ENCODE measurements at places on chromosomes 3 and 15. TPM values are rescaled to one million over a fixed set of nuclear protein-coding genes. Genes with fewer than 3 reads are reported as not detected.

KCNAB1 gene
- 12.2 TPM for total RNA-seq

NFKBIZ gene
- 225 TPM for total RNA-seq

- H3K36me3 ChIP-seq, result no peaks in the 10 kb centered on the region
- no peak for DNase-seq
- H3K27ac ChIP-seq, result no peak overlapping the region
- H3K4me3 ChIP-seq, result no peak overlapping the region
These were observed 4.9 kb upstream of the MYZAP start for GRCh38 chr15:57586661-57587424.

- DNase-seq, result no peak
- no peak overlapping the region for H3K27ac ChIP-seq
- no peaks in the 10 kb centered on the region for H3K27me3 ChIP-seq
- no peaks in the 10 kb centered on the region for H3K36me3 ChIP-seq
- H3K4me3 ChIP-seq, result peak overlapping the region; percentile 98
These were observed 2.9 kb downstream of the CTNNB1 start for GRCh38 chr3:41202075-41202833.

DNA sequence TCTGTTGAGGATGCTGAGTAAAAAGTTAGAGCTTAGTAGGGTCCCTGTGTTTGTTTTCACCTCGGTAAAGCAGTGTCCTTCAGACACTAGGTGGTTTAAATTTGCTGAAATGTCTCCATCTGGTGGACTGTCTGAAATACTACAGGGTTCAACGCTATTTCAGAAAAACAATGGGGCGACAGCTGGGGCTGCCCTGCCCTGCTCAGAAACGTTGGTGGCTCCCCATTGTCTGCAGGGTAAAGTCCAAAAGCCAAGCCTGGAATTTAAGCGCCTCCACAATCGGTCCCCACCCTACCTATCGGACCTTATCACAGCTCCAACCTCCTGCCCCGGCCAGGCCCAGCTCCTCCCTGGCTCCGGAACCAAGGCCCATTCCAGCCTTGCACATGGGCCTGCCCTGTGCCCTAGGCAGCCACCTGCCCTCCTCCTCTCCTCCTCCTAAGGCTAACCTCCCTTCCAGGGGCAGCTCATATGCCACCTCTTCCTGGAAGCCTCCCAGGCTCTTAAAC is 4.3 kb upstream of the TSEN2 start:
- H3K4me3 ChIP-seq, result no peak overlapping the region
- no peaks in the 10 kb centered on the region for H3K27me3 ChIP-seq
- H3K27ac ChIP-seq, result no peak overlapping the region
- no peaks in the 10 kb centered on the region for H3K36me3 ChIP-seq
- no peak for DNase-seq

- H3K4me1 ChIP-seq, result peaks cover 2% of the 10 kb centered on the region
- H3K27ac ChIP-seq, result no peak overlapping the region
- no peaks in the 10 kb centered on the region for H3K27me3 ChIP-seq
- DNase-seq, result no peak
- H3K36me3 ChIP-seq, result no peaks in the 10 kb centered on the region
These were observed 778 bp downstream of the ARL6 start for GRCh38 chr3:97765336-97765735.

All from thoracic aorta (tissue), 2 donors.